CD14-positive monocyte (primary cell): ENCODE measurements at places on chromosomes 4 and X.

DNA sequence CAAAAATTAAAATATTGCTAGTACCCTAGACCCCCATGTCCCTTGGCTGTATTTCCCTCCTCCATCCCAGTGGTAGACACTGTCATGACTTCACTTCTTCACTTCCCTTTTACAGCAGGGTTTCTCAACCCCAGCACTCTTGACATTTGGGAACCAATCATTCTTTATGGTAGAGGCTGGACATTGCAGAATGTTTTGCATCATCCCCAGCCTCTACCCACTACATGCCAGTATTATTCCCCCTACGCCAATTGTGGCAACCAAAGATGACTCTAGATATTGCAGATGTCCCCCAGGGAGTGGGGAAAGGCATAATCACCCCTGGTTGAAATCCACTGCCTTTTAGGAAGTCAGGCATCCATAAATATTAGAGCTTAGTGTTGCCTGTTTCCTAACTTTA is 138.6 kb downstream of the AMELX start:
- DNase-seq: peak; percentile 66

DNA sequence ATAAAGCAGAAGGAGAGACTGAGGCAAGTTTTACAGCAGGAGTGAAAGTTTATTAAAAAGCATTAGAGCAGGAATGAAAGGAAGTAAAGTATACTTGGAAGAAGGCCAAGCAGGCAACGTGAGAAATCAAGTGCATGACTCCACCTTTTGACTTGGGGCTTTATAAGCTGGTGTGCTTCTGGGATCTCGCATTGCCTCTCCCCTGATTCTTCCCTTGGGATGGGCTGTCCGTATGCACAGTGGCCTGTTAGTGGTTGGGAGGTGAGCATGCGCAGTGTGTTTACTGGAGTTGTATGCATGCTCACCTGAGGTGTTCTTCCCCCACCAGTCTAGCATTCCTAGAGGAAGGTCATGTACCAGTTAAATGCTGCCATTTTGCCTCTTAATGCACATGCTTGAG is 29.1 kb upstream of the C1QTNF7 start:
- DNase-seq: peak; percentile 20

DNA sequence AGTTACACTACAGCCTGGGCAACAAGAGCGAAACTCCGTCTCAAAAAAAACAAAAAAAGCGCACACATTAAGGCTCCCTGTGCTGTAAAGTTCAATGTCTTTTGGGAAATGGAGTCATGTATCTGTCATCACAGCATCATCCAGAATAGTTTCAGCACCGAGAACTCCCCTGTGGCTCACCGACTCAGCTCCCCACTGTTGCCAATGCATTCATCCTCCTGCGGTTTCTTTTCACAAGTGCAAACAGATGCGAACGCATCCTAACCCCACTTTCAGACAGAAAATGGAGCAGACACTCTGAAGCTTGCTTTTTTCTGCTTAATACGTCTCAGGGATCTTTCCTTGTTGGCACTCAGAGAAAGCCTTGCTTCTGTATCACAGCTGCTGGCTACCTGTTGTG is 13.8 kb upstream of the SH3TC1 start:
- no peak for DNase-seq

DNA sequence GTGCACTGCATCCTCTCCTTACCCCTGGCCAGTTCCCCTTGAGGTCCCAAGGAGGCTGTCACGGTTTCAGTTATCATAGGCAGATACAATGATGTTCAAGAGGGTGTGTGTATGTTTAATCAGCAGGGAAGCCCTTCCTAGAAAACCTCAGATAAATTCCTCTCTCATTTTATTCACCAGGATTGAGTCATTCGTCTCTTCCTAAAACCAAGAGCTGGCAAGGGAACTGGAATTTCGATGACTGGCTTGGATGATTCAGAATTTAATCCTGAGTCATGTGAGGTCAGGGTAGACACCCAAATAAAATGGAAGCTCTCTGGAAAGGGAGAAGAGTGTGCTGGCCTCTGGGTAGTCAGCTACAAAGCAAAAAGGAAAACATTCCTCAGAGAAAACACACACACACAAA is 106.2 kb upstream of the RAPGEF2 start:
- DNase-seq: no peak

DNA sequence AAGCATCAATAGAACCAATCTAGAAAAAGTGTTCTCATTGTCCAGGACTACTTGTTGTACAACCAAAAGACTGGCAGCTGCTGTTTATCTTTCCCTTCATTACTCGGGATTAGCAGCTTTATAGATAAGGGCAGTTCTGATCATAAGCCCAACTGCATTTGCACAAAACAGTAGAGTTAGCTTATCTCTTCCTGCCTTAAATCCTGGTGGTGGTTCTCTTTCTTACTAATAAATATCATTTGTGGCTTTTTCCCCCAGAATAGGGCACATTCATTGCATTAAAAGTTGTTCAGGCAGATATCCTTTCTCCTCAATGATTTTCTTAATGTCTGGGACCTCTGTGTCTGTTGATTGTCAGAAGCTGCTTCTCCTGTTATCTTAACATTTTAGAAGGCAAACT is 20.2 kb upstream of the RRAGB start:
- DNase-seq: no peak

- no peak for DNase-seq
Measured at GRCh38 chr4:110680265-110680664, 57.4 kb upstream of the PITX2 start.

- no peak for DNase-seq
Measured at GRCh38 chr4:145827885-145828284, 110.7 kb downstream of the ZNF827 start.

- DNase-seq: peak; percentile 2
Measured at GRCh38 chrX:81202456-81202819, 536 bp downstream of the SH3BGRL start.

- DNase-seq: no peak
Measured at GRCh38 chr4:101125045-101125942, 222.0 kb downstream of the PPP3CA start.

DNA sequence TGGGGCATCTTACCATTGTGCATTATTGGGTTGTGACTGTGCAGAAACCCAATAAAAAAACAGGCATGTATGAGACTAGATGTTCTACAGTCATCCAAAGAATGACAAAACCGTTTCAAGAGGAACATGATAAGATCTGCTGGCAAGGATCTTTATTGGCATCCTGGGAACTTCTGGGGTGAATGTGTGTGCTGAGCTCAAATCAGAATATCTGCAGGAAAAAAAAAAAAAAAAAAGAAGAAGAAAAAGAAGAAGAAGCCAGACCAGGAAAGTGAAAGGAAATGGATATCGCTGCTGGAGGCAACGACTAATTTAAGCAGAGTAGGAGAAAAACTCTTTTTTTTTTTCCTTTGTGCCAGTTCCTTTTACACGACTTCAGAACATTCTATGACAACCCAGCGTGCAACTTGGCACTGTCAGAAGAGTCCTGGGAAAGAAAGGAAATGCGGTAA is 484.2 kb upstream of the BOD1L1 start:
- no peak for DNase-seq

DNA sequence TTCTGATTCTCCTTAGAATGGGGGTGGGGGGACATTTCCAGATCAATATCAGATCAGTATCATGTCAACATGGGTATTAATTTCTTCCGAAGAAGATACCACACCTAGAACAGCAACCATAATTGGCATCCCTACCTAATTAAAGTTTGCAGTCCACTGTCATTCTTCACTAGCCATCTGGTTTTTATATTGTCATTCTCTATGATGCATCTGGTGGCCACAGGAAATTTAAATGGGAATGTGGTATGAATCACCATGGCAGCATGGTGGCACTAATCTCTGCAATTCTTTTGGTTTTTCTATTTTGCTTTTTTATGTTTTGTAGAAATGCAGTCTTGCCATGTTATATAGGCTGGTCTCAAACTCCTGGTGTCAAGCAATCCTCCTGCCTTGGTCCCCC is 16.6 kb upstream of the UBE2D3 start:
- DNase-seq: no peak

GRCh38 chrX:85419293-85419692 is 39.8 kb upstream of the POF1B start:
- DNase-seq: no peak

GRCh38 chr4:116862592-116862991 is 222.8 kb downstream of the TRAM1L1 start:
- DNase-seq: no peak

DNA sequence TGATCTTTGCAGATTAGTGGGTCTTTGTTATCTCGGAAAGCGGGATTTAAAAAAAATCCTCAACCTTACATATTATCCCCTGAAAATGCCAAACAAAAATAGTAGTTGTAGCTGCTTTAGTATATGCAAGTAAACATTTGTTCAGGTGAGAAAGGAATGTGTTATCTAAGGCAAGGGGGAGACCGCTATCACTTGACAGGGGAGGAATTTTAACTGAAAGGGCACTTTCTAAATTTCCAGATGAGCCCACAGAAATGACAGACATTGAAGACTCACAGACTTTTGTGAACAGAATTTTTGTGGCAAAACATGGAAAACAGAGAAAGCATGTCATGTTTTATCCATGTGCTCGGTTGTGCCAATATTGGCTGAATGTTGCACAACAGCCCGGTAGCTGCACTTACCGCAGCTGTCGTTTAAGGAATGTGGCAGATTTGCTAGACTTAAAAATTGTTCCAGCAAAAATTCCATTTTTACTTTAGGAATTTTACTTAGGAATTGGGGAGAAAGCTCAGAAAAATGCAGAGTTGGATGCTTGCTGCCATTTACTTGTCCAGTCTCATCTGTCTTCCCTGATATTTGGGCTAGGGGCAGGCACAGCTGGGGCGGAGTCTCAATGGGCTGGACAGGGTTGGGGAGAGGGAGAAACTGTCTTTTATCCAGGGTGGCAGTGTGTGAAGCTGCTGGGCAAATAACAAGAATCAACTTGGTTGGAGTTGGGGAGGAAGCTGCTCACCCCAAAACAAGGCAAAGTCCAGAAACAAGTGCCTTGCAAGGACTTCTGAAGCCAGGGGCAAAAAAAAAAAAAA is 94.6 kb upstream of the RPS6KA3 start:
- peak; percentile 25 for DNase-seq

GRCh38 chrX:87063642-87064041 is 454.0 kb upstream of the KLHL4 start:
- DNase-seq: no peak

- DNase-seq: peak; percentile 93
Measured at GRCh38 chrX:48737213-48737938, 24.2 kb upstream of the GLOD5 start.

GRCh38 chr4:151239608-151240007 is 37.4 kb upstream of the PRSS48 start:
- no peak for DNase-seq

GRCh38 chr4:123807187-123807586 is 410.6 kb downstream of the SPRY1 start:
- no peak for DNase-seq

DNA sequence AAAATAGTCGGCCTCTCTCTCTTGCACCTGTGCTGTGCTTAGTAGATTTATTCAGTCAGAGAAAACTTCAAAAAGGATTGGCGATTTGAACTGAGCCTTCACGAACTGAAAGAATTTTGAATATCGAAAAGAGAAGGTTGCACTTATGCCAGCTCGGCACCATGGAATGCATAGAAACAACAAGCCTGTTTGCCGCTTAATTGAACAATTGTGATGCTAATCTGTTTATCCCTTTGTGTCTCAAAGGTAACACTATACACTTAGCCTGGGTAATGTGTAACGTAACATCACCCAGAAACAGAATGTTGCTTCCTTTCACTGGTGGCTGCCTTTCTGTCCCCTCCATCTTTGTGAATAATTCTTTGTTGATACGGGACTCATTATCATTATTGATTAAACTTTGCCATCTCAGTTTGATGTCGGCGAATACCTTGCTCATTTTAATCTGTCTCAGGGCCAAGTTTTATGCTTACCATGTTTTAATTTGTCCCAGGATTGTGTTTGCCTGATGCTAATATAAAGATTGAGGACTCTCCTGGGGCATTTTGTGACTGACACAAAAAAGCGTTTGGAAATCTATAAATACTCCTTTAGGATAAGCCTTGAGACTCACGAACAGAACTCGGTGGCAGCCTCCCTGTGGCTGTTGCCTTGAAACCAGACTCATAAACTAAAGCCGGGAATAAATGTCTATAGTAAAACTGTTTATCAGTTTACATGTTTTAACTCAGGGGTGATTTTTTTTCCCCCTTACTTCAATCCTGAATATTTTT is 400.5 kb downstream of the RAPGEF2 start:
- no peak for DNase-seq

GRCh38 chr4:15479089-15479912 is 9.6 kb downstream of the CC2D2A start:
- DNase-seq: peak; percentile 21

DNA sequence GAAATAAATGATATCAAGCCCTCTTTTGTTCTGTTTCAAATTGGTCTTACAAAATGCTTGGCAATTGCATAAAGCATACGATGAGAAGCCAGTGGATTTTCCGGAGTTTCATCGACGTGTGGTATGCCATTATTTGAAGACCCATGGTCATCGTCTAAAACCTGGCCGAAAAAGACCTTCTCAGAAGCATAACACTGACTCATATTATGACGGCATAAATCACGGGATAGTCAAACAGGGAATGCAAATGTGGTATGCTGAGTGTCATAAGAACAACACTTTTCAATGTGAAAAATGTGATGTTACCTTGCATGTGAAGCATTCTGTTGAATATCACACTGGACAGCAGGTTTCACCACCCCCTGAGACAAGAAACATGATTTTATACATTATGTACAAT is 695.2 kb downstream of the GRXCR1 start:
- no peak for DNase-seq

- no peak for DNase-seq
Measured at GRCh38 chr4:25092139-25092538, 61.4 kb upstream of the LGI2 start.

DNA sequence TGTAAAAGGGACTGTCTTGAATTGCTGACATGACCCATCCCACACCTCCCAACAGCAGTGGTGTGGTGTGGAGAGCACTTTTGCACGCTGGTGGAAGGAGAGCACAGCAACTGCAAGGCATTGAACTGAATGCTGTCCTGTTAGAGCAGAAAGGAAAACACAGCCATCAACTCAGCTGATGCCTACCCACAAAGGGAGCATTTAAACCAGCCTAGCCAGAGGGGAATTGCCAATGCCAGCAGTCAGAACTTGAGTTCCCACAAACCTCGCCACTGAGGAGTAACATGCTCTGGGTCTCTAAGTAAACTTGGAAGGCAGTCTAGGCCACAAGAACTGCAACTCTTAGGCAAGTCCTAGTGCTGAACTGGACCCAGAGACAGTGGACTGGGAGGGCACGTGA is 31.9 kb downstream of the MAGED4 start:
- DNase-seq: no peak

GRCh38 chr4:114729068-114729738 is 130.6 kb downstream of the UGT8 start:
- no peak for DNase-seq

GRCh38 chr4:152892974-152893373 is 43.1 kb upstream of the FHDC1 start:
- no peak for DNase-seq
